ENCODE measurements at places on chromosomes 7 and 10.

DNA sequence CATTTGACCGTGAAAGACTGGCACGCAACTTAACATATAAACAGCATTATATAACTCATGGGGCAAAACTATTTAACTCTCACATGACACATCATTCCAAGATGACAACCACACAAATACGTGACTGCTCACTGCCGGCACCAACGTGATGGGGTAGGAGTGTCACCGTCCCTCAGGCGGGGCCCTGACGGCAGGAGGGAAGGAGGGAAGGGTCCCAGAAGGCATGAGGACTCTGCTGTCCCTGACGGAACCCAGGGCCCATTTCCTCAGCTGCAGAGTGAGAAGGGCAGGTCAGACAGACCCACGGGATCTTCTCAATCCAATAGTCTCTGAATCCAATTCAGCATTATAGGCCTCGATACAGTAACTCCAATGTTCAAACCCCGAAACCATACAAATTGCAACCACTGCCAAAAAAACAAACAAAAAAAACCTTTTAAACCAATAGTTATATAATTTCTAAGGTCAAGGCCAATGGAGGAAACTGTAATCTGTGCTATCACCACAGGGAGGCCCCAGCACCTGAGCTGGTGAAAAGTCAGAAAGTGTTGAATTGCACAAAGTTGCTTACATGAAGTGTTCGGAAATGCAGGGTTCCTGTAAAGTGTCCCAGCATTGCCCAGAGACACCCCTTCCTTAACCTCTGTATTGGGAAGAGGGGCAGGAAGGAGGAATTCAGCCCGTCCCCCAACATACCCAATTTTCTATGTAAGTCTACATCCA, 137.4 kb downstream of the TNS3 start:
- DNase-seq = no peak

- no peak for DNase-seq
Measured at GRCh38 chr10:104092749-104093148, 7.1 kb upstream of the COL17A1 start.

DNA sequence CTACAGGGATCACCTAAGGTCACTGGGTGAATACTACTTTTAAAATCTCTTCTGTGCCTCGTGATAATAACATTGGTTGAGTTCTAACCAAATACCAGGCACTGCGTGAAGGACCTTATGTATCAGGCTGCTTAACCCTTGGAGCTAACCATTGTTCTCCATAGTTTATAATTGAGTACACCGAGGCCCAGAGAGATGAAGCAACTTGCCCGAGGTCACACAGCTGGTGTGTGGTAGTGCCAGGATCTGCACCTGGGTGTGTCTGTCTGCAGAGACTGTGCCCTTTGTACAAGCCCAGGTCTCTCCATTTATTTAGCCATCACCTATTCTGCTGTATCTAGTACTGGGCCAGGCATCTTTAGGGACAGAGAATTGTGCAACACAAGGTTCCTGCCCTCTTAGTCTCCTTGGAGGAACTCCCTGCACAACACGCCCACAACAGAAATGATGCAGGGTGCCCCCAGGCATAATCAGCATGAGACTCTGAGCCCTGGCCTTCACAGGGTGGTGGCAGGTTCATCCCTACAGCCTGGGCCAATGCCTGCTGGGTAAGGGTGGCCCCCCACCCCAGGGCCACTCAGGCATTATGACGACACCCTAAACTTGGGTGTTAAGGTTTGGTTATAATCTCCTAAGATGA, 31.5 kb downstream of the UNC5B start:
- no peak for DNase-seq

DNA sequence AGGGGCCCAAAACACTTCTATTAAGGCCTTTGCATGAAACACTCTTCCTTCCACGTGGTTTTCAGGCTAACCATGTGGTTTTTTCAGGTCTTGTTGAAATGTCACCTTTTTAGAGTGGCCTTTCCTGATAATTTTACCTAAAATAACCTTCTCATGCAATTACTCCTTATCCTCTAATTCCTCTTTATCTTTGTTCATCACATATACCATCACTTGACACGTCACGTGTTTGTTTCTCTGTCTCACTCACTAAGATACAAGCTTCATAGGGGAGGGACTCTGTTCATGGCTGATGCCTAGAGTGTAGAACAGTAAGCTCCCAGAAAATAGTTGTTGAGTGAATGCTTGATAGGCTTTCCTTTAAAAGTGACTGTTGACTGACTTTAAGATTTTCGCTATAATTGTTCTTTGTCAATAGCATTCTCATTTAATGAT, 63.7 kb downstream of the ST7 start:
- no peak for DNase-seq

GRCh38 chr10:83945982-83946718, 193.2 kb upstream of the GHITM start:
- no peak for DNase-seq

- no peak for DNase-seq
Measured at GRCh38 chr10:129058664-129059155, 408.3 kb upstream of the MGMT start.

- no peak for DNase-seq
Measured at GRCh38 chr10:116270126-116270770, 2.8 kb downstream of the GFRA1 start.

DNA sequence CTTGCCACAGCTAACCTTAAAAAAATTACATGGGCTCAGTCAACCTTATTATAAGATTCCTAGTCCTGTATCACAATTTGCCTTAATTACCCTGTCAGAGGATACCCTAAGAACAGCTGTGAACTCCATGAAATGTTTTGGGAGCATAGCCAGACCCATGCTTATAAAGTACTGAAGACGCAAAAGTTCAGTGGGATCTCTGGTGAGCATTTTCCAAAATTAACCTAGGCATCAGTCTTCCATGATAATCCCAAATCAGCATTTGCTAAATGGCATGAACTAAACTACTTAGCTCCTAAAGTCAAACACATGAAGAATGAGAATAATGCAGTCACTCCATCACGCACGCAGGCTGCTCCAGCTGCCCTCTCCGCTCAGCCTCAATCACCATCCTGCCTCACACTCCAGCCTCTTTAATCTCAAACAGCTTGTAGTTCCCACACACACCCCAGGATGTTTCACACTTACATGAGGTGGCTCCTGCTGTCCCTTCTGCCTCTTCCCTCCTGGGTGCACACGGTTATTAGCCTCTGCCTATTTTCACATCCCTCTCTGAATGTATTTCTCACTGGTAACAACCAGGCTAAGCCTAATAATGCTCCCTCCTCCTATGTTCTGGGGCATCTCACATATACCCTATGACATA, 15.3 kb downstream of the IGF2BP3 start:
- no peak for DNase-seq

GRCh38 chr10:129942936-129943715, 20.9 kb downstream of the EBF3 start:
- no peak for DNase-seq

GRCh38 chr7:98256431-98256830, 4.4 kb upstream of the TECPR1 start:
- no peak for DNase-seq

- DNase-seq = no peak
Measured at GRCh38 chr10:14391342-14391741, 60.6 kb upstream of the FRMD4A start.

DNA sequence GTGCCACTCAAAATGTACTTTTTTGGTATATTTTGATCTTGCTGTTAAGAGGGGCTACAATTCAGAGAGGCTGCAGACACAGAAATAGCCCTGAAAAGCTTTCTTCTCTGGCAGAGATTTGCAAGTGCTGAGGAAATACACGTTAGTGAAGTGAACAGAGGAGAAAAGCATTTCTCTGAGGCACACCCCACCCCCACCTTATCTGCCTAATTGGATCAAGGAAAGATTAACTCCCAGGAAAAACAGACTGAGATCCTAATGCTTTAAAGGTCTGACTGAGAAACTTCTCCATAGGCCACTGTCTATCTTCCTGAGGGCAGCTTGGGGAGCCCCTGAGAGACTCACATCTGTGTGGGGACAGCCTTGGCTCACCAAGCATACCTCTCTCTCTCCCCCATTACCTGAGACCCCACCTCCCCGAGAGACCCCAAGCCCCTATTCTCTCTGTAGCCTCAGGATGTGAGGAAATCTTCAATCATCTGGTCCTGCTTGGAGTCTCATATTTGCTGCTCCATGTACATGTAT, 14.8 kb upstream of the AKR1C3 start:
- no peak for DNase-seq

DNA sequence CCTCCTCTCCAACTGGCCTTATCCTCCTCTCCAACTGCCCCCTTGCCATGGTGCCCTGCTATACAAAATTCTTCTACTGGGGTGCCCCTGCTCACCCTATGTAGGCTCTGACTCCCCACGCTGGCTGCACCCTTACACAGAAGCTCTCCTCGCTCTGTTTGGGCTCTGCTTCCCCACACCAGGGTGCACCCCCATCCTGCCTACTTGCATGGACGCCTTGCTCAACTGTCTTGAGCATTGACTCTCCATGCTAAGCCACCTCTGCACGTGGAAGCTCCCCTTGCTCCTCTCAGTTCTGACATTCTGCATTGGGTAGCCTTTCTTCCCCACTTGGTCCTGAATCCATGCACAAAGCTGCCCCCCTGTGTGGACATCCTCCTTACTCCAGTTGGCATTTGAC, 231.1 kb downstream of the GFRA1 start:
- no peak for DNase-seq

DNA sequence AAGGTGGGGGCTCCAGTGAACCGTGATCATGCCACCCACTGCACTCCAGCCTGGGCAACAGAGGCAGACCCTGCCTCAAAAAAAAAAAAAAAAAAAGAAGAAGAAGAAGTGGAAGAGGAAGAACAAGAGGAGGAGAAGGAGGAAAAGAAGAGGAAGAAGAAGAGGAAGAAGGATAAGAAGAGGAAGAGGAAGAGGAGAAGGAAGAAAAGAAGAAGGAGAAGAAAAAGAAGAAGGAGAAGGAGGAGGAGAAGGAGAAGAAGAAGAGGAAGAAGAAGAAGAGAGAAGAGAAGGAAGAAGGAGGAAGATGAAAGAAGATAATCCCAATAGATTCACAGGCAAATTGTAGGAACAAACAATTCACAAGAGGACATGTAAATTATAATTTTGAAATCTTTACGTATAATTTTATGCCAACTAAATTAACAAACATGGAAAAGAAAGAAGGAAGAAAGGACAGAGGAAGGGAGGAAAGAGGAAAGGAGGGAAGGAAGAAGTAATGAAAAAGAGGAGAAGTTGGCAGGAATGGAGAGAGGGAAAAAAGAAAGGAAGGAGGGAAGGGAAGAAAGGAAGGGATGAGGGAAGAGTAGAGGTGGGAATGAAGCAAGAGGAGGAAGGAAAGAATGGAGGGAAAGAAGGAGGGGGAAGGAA, 3.5 kb downstream of the SVOPL start:
- no peak for DNase-seq

DNA sequence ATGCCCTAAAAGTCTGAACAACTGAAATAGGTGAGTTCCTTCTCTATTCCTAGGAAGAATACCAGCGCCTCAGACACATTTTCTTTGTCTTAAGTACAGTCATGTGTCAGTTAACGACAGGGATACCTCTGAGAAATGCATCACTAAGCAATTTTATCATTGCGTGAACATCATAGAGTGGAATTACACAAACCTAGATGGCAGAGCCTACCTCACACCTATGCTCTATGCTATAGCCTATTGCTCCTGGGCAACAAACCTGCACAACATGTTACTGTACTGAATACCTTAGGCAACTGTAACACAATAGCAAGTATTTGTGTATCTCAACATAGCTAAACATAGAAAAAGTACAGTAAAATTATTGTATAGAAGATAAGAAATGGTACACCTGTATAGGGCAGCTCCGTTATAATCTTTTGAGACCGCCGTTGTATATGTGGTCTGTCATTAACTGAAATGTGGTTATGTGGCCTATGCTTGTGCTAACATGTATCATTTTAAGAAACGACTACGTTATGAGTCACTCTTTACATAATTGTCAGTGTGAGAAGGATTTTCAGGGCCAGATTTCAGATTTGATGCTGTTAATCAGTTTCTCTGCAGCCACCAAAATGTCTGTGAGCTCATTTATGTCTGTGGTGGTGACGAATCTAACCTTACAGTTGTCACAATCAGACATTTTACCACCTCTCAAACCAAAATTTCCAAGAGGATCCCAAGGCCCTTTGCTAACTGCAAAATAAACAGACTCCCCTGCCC, 66.1 kb upstream of the STK17A start:
- DNase-seq = no peak

DNA sequence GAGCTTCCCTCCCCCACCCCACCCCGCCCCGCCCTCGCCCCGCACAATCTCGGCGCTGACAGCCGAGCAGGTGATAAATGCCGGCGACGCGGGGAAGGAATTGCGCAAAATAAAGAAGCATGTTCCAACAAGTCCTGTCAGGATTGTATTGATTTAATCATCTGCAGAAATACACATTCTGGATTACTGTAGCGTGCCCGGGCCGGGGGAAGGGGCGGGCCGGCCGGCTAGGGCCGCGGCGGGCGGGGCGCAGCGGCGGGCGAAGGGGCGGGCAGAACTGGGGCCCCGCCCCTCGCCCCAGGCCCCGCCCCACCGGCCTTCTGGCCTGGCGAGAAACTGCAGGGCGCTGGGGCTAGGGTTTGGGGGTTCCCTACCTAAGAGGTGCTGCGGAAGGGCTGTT, 88.9 kb upstream of the PAX2 start:
- no peak for DNase-seq

DNA sequence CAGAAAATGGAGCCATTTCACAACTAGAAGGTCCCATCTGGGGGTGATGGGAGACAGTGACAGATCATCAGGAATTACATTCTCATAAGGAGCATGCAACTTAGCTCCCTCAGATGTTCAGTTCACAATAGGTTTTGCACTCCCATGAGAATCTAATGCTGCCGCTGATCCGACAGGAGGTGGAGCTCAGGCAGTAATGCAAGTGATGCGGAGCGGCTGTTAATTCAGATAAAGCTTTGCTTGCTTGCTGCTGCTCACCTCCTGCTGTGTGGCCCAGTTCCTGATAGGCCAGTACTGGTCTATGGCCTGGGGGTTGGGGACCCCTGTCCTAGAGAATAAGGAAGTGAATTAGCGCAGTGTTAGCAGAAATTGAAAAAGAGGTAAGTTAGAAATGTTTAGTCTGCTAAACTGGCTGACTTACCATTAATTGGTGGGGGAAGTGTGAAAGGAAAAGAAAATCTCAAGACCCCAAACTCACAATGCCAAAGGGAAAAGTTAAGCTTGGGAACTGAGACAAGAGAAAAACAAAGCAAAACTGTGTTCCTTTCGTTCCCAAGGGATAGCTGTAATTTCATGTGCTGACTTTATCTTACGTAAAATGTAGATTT, 76.4 kb downstream of the LYZL2 start:
- no peak for DNase-seq

GRCh38 chr10:85650791-85651496, 715.7 kb downstream of the GRID1 start:
- DNase-seq = no peak

GRCh38 chr7:78383096-78383880, 584.7 kb downstream of the PHTF2 start:
- no peak for DNase-seq

GRCh38 chr7:22001345-22002004, 55.8 kb upstream of the CDCA7L start:
- DNase-seq = peak; percentile 32

- no peak for DNase-seq
Measured at GRCh38 chr10:128614802-128615553, 488.8 kb upstream of the MKI67 start.

GRCh38 chr7:44193011-44193802, 4.0 kb upstream of the GCK start:
- DNase-seq = no peak
